ENCODE measurements at places on chromosomes 16 and 17.

- peak; percentile 38 for DNase-seq
Measured at GRCh38 chr16:117379-118365, 20.8 kb downstream of the NPRL3 start.

- DNase-seq = no peak
Measured at GRCh38 chr17:70181866-70182265, 12.5 kb downstream of the KCNJ2 start.

DNA sequence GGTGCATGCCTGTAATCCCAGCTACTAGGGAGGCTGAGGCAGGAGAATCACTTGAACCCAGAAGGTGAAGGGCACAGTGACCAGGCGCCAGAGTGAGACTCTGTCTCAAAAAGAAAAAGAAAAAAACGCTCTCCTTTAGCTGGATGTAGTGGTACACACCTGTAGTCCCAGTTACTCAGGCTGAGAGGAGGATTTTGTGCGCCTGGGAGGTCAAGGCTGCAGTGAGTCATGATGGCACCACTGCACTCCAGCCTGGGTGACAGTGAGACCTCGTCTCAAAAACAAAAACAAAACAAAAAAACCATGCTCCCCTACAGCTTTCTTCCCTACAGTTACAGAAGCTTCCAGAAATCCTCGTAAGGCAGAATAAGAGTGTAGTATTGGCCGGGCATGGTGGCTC lies 33.1 kb upstream of the ST6GALNAC1 start:
- no peak for DNase-seq

DNA sequence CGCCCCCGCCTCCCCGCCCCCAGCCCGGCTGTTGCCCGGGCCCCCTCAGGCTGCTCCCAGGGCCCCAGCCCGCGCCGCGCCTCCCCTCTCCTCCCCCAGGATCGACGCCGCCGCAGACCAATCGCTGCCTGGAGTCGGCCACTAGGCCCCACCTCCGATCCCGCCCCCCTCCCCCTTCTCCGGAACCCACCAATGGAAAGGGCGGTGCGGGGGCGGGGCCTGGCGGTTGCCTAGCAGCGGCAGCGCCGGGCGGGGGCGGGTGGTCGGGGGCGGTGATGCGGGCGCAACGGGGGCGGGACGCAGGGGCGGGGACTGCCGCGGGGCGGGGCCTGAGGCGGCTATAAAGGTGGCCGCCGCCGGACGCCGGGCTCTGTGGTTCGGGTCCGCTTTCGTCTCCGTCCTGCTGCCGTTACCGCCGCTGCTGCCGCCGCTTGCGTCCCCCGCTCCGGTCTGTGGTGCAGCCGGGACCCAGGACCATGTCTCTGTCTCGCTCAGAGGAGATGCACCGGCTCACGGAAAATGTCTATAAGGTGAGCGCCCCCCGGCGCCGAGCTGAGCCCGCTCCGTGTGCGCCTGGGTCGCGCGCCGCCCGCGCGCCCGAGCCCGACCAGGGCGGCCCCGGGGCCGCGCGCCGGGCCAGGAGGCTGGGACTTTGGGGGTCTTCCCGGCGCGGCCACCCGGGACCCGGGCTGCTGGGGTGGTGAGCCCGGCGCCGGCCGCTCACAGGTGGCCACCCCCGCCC lies at the start of gene BAIAP2:
Gene BAIAP2, plus strand, starts transcription at position 373 of the 742 bp plus-strand sequence. Its CDS starts 104 bp downstream, at position 477.
- peak; percentile 99 for DNase-seq

DNA sequence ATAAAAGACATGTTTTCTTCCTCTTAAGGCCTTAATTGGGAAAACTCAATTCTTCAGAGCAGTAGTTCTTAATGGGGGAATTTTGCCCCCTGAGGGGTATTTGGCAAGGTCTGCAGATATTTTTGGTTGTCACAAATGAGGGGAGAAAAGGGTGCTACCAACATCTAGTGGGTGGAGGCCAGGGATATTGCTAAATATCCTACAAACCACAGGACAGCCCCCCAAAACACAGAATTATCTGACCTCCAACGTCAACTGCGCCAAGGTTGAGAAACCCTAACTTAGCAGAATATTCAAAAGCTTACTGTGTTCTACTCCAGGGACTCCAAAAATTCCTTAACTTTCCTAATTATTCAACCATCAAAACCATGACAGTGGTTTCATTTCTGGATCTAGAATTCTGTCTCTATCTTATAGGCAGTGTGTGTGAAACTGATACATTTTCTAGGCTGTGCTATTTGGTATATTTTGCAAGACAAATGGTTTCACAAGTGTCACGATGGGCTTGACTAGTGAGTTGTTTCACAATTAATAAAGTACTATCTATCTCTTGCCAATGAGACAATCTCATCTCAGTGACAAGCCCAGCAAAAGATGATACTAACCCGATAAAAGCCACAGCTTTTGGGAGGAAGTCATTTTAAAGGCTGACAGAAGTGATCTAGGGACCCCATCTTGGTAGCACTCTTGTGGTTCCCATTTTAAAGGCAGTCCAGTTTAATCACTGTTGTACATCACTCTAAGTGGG lies 14.7 kb downstream of the TXNDC11 start:
- no peak for DNase-seq

DNA sequence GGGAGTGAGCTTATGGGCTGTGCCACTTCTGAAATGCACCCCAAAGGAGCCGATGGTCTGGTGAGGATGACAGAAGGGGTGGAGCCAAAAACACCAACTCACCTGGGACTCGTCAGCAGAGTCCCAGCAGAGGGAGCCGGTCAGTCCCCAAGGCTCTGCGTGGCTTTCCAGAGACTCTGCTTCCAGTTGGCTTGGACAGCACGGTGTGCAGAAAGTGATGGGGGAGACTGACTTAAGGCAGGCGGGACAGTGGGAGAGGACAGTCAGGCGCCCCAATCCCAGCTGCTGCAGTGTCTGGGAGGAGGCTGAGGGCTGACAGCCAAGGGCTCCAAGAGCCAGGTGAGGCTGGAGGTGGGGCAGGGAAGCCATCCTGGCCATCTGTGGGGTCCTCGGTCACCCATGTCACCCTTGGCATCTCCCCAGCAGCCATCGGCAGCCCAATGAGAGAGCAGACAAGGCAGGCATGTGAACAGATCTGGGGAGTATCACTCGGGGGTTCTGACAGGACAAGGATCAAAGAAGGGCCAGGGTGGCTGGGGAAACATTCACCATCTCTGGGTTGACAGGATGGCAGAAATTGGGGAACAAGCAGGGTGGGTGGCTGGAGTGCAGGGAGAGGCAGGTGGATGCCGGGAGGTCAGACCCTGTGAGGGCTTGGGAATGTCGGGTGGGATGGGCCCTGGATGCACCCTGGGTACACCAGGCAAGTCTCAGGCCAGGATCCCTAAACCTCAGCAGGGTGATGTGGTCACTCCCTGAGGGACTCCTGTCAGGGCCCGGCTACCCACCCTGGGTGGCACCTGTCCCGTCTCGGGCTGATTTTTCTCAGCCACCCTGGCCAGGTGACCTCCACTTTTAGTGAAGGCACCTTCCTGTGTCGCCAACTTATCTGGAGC lies 8.9 kb upstream of the KRTAP17-1 start:
- DNase-seq = no peak

DNA sequence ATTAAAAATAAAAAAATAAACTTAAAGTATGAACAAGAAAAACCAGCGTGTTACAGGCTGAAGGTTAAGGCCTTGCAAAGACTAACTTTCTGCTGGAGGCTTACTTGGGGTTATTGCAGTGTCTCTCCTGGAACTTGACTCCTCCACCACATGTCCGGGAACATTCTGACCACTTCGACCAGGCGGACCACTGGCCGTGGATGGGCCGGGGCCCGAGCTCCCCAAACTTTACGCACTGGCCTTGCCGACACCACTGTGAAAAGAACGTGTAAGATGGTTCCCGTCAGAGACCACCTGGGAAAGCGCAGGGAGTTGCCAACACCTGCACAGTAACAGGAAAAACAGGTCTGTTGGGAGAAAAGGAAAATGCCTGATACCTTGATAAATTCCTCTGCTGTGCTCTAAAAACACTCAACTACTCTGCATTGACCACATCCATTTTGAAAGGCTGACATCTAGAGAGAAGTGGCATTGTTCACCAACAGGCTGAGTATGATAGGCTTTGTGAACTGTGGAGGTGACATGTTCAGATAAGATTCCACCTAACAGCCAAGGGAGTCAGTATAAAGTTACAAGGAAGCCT lies 99.1 kb downstream of the ADAMTS18 start:
- no peak for DNase-seq

DNA sequence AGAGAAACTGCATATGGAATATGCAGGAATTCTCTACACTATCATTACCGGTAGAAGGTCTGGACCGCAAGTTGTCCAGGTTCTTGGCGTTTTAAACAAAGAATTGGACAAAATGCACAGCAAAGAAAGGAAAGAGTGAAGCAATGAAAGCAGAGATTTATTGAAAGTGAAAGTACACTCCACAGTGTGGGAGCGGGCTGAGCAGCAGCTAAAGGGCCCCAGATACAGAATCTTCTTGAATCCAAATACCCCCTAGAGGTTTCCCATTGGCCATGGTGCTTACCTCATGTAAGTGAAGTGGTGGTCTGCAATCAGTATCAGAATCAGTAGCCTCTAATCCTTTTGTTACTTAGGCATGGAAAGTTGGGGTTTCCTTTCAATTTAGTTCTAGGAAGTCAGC lies 178.5 kb upstream of the IRX3 start:
- no peak for DNase-seq

DNA sequence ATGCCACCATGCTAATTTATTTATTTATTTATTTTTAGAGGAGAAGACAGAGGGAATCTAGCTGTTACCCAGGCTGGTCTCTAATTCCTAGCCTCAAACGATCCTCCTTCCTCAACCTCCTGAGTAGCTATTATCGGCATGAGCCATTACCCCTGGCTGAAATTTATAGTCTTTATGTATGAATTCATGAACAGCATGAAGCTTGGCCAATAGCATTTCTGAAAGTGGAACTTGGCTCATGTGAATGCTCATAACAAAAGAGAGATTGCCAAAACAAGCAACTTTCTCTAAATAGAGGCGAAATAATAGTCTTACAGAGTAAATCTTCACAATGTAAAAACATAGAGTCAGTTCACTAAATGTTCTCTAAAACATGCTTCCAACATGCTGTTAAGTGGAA lies 30.1 kb upstream of the SMURF2 start:
- DNase-seq = no peak

- no peak for DNase-seq
Measured at GRCh38 chr17:51740531-51740930, 418.0 kb downstream of the CA10 start.

GRCh38 chr16:87188104-87188503 lies 129.1 kb downstream of the C16orf95 start:
- DNase-seq = no peak

DNA sequence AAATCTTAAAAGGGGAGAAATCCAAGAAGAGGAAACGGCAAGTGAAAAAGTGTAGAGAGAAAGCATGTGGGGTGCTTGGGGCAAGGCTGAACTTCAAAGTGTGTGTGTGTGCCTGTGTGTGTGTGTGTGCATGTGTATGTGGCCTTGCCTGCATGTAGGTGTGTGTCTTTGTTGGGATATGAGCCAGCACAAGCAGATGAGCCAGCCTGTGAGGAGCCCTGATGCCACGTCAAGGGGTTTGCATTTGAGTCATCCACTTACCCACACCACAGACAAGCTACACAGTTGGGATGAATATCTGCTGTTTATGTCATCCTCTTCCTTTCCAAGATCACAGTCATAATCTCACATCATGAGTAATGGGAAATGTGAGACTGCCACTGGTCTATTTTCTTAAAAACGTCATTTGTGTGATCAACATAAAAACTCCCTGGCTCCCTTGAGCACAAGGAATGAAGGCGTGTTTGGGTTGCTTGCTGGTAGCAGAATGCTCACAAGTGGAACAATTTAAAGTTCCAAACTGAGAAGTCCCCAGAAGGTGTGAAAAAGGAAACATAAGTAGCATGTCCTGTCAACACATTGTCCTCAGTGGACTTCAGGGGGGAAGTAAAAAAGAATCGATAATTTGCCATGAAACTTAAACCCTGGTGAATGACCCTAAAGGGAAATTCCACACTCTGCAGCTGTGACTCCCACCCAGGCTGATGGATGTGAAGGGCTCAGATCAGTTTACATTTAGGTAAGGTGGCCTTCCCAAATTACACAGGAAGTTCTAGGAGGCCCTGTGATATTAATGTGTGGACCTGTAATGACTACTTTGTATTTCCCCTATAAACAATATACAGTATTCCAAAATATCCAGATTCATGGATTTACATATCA lies 14.7 kb downstream of the KCTD19 start:
- DNase-seq = no peak

DNA sequence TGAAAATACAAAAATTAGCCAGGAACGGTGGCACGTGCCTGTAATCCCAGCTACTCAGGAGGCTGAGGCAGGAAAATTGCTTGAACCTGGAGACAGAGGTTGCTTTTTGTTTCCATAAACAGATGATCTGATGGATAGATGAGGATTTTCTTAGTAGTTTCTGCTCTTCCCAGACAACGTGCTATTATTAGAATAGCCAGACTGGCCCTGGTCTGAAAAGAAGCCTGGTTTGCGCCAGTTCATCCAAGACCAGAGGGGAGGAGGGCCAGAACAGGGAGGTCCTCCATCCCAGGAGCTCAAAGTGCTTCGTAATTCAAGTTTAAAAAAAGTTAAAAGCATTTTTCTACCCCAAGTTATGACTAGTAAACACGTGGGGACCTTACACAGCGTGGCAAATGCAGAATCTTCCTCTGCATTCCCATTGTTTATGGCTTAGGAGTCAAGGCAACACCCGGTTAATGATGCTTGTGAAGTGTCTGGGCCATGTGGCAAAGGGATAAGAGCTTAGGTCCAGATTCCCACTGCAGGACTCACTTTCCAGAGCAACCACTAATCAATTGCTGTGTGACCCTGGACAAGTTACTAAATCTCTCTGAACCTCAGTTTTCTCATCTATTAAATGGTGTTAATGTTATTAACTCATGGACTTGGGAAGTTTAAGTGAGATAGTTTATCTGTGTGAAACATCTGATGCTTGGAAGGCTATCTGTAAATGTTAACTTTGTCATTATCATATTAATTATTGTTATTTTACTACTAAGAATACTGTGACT lies 205.4 kb downstream of the CCDC182 start:
- no peak for DNase-seq

DNA sequence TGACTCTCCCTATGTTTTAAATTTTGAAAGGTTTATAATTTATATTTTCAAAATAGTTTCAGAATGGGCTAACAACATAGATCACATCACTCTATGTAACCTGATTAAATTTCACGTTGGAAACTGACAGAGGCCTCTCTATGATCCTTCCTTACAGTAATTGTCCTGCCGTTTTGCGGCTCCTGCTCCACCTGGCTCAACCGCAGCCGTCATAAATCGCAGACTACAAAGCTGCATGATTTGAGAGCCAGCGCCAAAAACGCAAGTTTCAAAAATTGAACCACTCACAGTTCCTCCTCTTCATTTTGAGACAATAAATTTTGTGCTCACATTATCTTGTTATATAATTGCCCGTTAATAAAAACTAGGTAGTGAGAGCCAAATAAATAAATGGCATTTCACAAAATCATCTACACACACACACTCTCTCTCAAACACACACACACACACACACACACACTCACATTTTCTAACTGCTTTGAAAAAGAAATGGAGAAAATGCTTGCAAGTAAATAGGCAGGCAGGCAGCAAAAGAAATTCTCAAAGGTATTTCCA lies 263.1 kb upstream of the PSMD7 start:
- DNase-seq = no peak

DNA sequence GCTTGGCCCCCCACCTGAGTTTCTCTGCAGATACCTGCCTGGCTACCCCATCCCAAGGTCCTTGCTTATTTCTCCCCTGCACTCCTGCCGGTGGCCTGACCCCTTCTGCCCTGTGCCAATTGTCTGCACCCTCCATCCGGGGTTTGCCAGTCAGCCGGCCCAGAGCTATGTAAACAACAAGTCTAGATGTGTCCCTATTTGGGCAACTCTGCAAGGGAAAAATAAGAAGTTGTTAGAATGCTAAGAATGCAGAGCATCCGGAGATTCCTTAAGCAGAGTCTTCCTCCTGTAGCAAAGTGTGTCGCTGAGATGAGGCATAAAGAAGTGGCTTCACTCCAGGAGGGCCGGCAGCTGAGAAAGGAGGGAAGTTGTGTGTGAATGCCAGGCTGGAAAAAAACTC lies 46.6 kb downstream of the RGS9 start:
- DNase-seq = no peak
